Esophagus mucosa (tissue), 1 donor: ENCODE measurements at places on chromosomes 2 and 18. TPM values are rescaled to one million over a fixed set of nuclear protein-coding genes. Genes with fewer than 3 reads are reported as not detected.

GRCh38 chr18:577643-578375, 2.4 kb upstream of the CETN1 start:
- ATAC-seq: no peak

- ATAC-seq: no peak
These were observed 852.1 kb downstream of the CPS1 start for GRCh38 chr2:211408483-211408891.

GRCh38 chr18:79951545-79952455, at the start of gene SLC66A2:
Gene SLC66A2, minus strand, starts transcription at chr18:79951653. Its CDS starts 727 bp downstream, at chr18:79950926.
- peak; percentile 88 for ATAC-seq

HOXD3 gene
- total RNA-seq: 0.52 TPM

REV1 gene
- total RNA-seq: 26.0 TPM
